ENCODE measurements at places on chromosomes 11 and 22.

GRCh38 chr11:56885854-56886253, 102.9 kb upstream of the OR5AK2 start:
- DNase-seq = no peak

DNA sequence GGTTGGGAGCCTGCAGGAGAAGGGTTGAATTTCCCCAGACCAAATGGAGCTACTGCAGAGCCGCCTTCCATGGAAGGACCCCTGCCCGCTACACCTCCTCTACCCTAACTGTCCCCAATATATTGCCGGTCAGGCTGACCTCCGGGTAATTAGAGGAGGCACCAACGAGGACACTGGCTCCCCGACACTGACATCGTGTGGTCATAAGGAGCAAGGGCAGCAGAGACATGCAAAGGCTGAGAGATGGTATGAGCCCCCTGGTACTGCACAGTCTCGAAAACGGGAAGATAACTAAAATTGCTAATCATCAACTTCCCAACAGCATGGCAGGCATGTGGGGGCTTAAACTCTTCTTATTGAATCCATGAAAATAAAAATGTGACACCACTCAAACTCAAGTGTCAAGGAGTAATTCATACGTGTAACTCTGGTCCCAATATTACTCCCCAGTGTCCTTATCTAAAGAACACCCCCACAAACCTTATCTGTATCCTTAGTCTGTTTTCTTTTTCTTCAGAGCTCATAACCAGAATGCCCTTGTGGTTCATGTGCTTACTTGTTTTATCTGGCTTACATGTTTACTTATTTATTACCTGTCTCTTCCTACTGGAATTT, 4.4 kb downstream of the CAVIN3 start:
- DNase-seq = peak; percentile 36

DNA sequence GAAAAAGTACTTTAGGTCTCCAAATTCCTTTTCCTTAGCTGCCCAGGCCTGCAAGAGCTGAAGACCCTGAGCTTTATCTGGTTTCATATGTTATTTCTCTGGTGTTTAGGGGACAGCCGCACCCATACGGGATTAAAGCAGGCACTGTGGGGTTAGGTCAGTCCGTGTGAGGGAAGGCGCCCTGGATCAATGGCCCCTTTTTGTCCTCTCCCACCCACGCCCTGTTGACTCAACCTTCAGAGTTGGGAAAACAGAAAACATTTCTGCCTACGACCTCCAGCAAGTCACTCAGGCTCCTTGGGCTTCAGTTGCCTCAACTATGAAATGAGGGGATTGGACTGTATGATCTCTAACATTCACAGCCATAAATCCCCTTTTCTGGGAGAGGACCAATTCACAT, 55.2 kb upstream of the BARX2 start:
- DNase-seq = no peak

DNA sequence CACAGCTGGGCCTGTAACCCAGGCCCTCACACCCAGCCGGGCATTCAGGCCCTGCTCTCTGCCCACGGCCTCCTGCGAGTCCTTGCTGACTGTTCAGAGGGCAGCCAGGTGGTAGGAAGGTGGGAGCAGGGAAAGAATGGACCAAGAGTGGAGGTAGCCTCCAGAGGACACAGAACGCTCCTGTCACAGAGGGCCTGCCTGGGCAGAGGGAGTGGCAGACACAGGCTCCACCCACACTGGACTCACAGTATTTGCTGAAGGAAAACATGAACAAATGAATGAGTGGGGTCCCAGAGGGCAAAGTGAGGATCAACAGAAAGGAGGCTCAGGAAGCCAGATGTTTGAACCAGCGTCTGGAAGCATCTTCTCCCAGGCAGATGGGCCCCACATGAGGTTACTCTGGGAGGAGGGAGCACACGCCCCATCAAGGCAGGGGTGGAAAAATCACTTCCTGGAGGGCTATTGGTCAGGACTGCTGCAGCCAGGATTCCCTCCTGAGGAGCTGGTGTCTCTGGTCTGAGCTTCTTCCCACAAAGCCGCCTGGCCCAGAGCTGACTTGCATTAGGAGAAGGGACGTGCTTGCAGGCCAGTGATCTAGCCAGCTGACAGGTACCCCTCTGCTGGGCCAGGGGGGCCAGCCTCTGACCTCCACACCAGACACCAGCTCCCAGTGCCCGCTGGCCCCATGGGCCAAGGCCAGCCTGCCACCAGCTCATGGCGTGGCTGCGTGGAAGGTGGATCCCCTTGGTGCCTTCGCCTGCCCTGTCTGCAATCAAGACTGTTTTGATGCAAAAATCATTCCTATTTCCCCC, 84.0 kb downstream of the THAP12 start:
- DNase-seq = no peak

DNA sequence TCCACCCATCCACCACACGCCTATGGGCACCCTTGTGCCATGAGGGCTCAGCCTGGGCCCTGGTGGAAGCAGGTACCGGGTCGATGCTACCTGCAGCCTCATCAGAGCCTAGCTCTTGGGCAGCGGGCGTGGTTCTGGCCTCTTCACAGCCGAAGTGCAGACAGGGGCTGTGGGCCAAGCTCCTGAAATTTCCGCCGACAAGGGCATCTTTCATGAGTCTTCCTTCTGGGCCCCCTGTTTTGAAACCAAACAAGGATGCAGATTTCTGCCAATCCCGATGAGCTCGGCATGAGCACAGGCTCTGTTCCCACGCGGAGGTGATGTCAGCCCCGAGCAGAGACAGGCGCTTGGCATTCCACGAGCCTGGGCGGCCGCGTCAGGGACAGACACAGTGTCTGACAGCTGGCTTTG, 22.6 kb upstream of the MGAT3 start:
- no peak for DNase-seq

Data from activated CD4-positive, alpha-beta T cell treated with anti-CD3 and anti-CD28 coated beads, Interleukin-2, amount 50 U/mL, for 48 hours (primary cell).